ENCODE measurements at places on chromosomes 12 and 14.

- no peak overlapping the region for H3K27ac ChIP-seq
- no peak for DNase-seq
- H3K27me3 ChIP-seq, result no peaks in the 10 kb centered on the region
- H3K4me3 ChIP-seq, result no peak overlapping the region
- no peaks in the 10 kb centered on the region for H3K36me3 ChIP-seq
Measured at GRCh38 chr14:23015618-23016017, 5.7 kb upstream of the C14orf93 start.

DNA sequence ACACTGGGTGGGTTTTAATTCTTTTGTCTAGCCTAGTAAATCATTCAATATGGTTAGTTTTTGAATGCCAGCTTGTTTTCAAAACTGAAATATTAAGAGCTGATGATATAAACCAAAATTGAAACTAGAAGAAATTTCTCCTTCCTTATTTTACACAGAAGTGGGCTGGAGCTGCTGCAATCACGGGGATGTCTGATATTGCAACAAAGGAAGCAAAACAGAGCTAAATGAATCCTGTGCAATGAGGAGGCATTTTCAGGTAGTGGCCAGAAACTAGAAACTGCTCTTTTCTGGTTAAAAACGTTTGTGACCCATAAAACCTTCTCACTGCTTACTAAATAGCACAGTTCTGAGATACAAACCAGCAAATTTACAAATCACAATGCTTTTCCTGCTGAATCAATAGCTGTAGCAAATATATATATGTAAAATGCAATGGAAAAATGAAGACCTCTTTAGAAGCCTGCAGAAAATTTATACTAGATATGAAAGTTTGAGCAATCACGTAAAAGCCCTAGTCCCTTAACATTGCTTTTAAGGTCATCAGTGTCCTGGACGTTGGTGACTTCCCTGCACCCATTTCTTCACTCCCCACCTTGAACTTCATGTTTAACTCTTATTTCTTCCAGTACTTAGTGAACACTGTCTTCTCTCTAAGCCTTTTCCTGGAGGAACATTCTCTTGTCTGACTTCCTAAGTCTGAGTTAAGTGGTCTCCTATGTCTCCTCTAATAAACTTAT lies 15.9 kb upstream of the LRRK2 start:
- DNase-seq, result no peak
- no peaks in the 10 kb centered on the region for H3K4me1 ChIP-seq
- no peak overlapping the region for H3K27ac ChIP-seq

DNA sequence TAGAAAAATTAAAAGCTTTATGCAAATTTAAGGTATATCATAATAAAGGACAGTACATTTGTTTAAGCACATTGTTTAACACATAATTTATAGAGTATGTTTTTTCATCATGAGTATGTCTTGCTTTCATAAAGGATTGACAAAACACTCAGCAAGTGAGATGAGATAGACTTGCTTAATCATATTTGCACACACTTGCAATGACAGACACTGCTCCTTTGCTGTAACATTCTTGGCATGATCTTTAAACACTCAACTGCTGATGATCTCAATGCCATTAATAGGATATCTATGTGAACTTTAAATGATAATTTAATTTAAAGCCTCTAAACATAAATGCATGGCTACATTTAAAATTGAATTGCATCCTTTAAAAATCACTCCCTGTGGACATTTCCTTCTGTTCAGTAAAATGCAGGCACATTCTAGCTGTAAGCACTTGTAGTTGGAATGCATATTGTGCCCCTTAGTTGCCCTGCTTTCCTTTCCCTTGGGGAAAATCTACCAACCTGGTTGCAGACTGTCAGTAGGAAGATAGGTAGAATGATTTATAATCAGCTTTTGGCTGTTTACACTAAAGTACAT lies 979.0 kb downstream of the TMTC2 start:
- H3K4me3 ChIP-seq, result no peak overlapping the region
- no peaks in the 10 kb centered on the region for H3K4me1 ChIP-seq
- H3K36me3 ChIP-seq, result no peaks in the 10 kb centered on the region
- no peaks in the 10 kb centered on the region for H3K27me3 ChIP-seq
- no peak overlapping the region for H3K27ac ChIP-seq
- no peak for DNase-seq

- no peak for DNase-seq
- no peak overlapping the region for H3K4me3 ChIP-seq
- H3K27me3 ChIP-seq, result no peaks in the 10 kb centered on the region
- H3K27ac ChIP-seq, result no peak overlapping the region
- no peaks in the 10 kb centered on the region for H3K4me1 ChIP-seq
Measured at GRCh38 chr12:95411057-95411456, 62.9 kb upstream of the METAP2 start.

DNA sequence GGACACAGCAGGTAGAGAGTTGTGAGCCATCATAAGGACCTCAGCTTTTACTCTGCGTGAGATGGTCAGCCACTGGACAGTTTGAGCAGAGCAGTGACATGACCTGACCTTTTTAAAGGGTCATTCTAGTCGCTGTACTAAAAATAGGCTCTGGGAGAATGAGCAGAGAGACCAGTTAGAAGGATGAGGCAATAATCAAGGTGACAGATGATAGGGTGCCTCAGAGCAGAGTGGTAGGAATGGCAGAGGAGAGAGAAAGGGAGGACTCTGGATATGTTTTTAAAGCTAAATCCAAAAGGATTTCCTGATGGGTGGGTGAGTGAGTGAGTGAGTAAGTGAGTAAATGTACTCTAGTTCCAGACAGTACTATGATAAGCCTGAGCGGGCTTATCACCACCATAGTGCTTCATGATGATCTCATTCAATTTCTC lies 83.6 kb upstream of the ARHGAP5 start:
- H3K27me3 ChIP-seq, result no peaks in the 10 kb centered on the region
- no peaks in the 10 kb centered on the region for H3K36me3 ChIP-seq
- no peak for DNase-seq
- no peaks in the 10 kb centered on the region for H3K4me1 ChIP-seq
- H3K27ac ChIP-seq, result no peak overlapping the region

DNA sequence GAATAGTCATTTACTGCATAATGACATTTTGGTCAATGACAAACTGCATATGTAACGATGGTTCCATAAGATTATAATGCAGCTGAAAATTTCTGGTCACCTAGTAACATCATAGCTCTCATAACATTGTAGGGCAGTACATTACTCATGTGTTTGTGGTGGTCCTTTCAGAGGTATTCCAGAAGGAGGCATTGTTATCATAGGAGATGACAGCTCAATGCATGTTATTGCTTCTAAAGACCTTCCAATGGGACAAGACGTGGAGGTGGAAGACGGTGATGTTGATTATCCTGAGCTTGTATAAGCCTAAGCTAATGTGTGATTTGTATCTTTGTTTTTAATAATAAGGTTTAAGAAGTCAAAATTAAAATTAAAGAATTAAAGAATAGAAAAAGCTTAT lies 43.8 kb upstream of the TSPAN11 start:
- H3K4me3 ChIP-seq, result no peak overlapping the region
- no peaks in the 10 kb centered on the region for H3K36me3 ChIP-seq
- H3K27me3 ChIP-seq, result no peaks in the 10 kb centered on the region
- H3K27ac ChIP-seq, result no peak overlapping the region
- no peak for DNase-seq

- no peaks in the 10 kb centered on the region for H3K36me3 ChIP-seq
- peaks cover 13% of the 10 kb centered on the region for H3K4me1 ChIP-seq
Measured at GRCh38 chr12:122984612-122985337, 4.3 kb downstream of the ARL6IP4 start.

- H3K27me3 ChIP-seq, result no peaks in the 10 kb centered on the region
- no peaks in the 10 kb centered on the region for H3K36me3 ChIP-seq
- no peak overlapping the region for H3K4me3 ChIP-seq
Measured at GRCh38 chr14:101969481-101969880, 5.1 kb downstream of the DYNC1H1 start.

GRCh38 chr12:117073611-117074010 lies 25.6 kb downstream of the TESC start:
- no peak overlapping the region for H3K4me3 ChIP-seq
- no peaks in the 10 kb centered on the region for H3K4me1 ChIP-seq
- no peaks in the 10 kb centered on the region for H3K36me3 ChIP-seq
- no peaks in the 10 kb centered on the region for H3K27me3 ChIP-seq

GRCh38 chr12:92178340-92178739 lies 32.7 kb upstream of the BTG1 start:
- no peaks in the 10 kb centered on the region for H3K27me3 ChIP-seq
- no peak overlapping the region for H3K27ac ChIP-seq
- no peaks in the 10 kb centered on the region for H3K4me1 ChIP-seq
- H3K36me3 ChIP-seq, result no peaks in the 10 kb centered on the region
- no peak for DNase-seq
- H3K4me3 ChIP-seq, result no peak overlapping the region

DNA sequence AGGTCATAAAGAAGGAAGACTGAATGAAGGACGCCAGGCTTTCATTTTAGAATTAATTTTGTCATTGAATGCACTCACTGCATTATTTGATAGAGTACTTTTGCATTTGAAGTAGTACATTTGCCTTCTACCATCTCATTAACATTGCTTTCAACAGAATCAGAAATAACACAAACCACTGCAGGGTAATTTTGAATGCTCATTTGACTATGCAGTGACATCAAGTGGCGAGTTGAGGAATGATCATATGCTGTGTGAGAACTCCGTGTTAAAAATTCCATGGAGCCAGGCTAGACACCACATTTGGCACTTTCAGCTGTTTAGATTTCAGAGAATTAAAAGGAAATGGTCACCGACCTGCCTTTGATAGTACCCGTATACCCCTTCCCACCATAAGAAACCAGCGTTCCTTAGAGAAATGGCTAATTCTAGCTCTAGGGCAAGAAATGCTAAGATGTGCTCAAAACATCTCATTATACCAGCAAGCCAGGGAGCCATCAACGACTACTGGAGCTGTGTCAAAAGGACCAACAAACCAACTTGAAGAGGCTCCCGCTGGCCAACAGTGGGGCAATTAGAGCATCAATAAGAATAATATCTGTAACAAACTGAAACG lies 16.5 kb downstream of the HEBP1 start:
- no peak overlapping the region for H3K4me3 ChIP-seq
- peak; percentile 42 for DNase-seq
- H3K27ac ChIP-seq, result no peak overlapping the region
- no peaks in the 10 kb centered on the region for H3K4me1 ChIP-seq
- H3K27me3 ChIP-seq, result no peaks in the 10 kb centered on the region

GRCh38 chr14:85439696-85440328 lies 90.1 kb upstream of the FLRT2 start:
- no peak overlapping the region for H3K4me3 ChIP-seq
- H3K27ac ChIP-seq, result no peak overlapping the region
- no peaks in the 10 kb centered on the region for H3K36me3 ChIP-seq
- no peak for DNase-seq
- no peaks in the 10 kb centered on the region for H3K4me1 ChIP-seq

DNA sequence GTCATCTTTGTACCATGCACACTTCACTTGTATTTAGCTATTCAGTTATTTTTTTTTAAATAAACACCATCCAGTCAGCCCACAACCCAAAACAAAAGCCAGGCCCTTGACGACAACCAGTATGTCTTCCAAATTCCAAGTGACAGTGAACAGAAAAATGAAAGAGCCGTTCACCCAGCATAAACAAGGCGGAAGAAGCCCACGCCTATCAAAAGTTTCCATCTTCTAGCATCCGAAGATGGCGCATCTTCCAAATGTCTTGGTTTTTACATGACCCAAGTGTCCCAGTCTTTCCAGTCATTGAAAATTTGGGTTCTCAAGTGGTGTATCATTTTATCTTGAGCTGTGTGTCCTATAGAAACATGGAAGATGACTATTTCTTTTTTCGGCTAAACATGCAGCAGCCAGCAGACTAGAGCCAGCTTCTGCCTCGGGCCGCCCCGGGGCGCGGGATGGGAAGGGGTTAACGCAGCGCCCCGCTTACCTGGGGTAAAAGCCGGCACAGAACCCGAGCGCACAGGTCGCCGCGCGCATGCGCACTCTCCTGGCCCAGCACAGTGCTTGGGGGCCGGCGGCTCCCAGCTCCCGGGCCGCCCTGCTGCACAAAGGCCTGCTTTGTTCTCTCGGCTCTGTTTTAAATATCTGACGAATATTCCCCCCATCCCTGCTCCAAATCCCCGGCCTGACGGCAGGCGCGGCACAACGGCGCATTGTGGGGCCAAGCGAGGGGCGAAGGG lies 164.8 kb downstream of the ZFP36L1 start:
- no peaks in the 10 kb centered on the region for H3K27me3 ChIP-seq
- H3K36me3 ChIP-seq, result no peaks in the 10 kb centered on the region
- peak; percentile 77 for DNase-seq
- H3K27ac ChIP-seq, result peak overlapping the region; percentile 70
- H3K4me3 ChIP-seq, result peak overlapping the region; percentile 32

DNA sequence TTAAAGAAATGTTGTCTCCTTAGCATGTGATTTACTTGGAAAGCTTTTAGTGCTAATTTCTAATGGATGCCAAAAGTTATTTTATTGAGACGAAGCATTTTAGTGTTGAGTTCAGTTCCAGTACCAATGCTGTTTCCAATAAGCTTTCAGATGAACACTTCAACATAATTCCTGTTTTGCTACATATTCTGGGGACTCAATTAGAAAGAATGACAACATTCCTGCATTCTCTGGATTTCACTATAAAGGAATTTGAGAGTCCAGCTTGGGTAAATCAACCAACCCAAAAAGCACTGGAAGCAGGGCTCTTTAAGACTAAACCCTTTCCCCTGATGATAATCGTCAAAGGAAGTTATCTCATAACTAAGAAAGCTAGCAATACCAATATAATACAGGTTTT lies 353.0 kb upstream of the TMTC1 start:
- no peaks in the 10 kb centered on the region for H3K27me3 ChIP-seq
- H3K27ac ChIP-seq, result no peak overlapping the region
- DNase-seq, result no peak

DNA sequence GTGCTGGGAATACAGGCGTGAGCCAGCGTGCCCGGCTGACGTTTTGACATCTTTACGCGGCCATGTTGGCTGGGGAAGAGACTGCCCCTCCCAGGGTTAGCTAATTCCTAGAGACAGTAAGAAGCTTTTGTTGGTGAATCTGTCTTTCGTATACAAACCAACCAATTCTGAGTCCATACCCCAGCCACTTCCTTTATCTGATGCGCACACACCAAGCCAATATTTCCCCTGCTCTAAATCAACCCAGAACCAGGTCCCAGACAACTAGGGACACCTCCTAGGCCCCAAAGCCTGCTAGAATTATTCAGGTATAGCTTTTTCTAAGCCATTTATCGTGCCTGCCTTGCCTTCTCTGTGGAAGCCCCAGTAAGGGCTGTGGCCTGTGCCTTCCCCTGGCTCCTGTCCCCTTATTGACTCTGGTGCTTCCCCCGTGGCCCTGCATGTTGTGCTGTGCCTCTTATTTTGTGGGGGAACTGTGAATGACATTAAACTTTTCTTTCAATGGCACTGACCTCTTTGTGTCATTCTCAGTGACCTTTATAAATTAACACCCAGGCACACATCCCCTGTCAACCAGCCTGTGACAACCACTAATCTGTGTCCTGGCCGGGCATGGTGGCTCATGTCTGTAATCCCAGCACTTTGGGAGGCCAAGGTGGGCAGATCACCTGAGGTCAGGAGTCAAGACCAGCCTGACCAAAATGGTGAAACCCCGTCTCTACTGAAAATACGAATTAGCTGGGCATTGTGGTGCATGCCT lies 10.7 kb upstream of the EVL start:
- no peak overlapping the region for H3K27ac ChIP-seq
- no peaks in the 10 kb centered on the region for H3K36me3 ChIP-seq
- no peaks in the 10 kb centered on the region for H3K27me3 ChIP-seq
- no peak for DNase-seq

All from colonic mucosa (tissue), 4 donors.